ENCODE measurements at places on chromosomes 16 and 17.

DNA sequence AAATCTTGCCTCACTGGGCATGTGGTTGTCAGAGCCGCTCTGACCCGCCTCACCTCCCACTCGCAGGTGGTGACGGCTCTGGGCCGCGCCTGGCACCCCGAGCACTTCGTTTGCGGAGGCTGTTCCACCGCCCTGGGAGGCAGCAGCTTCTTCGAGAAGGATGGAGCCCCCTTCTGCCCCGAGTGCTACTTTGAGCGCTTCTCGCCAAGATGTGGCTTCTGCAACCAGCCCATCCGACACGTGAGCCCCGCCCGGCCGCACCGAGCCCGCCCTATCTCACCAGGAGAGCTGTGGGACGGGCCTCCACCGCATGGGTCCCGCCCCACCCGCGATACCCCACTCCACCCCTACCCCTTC is 4.0 kb downstream of the TGFB1I1 start:
- no peak for DNase-seq

DNA sequence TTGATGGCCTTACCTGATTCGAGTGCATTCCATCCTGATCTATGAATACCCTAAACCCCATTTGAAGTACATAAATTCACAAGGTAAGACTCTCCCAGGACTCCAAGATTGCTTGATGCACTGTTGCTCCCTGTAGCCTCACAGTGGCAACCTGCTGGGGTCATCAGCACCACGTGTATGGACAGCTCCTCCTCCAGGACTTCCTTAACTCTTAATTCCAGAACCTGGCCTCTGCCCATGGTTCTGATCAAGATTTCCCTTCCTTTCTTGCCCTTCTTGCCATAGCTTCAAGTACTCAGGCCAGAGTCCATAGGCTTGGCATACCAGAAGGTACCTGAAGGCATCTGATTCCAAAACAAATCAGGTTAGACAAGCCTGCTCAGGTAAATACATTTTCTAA is 34.0 kb upstream of the NLK start:
- DNase-seq, result peak; percentile 83

DNA sequence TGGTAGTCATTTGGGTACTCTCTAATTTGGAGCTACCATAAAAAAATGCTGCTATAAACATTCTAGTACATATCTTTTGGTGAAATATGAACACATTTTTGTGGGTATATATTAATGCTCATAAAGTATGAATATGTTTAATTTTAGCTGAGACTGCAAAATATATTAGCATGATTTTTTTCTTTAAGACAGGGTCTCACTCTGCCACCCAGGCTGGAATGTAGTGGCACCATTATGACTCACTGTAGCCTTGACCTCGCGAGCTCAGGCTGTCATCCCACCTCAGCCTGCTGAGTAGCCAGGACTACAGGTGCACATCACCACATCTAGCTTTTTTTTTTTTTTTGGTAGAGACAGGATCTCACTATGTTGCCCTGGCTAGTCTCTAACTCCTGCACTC is 371.7 kb downstream of the SOX9 start:
- DNase-seq, result no peak

- no peak for DNase-seq
Observed at GRCh38 chr17:10119203-10120108, 79.0 kb downstream of the GAS7 start.

GRCh38 chr17:27993723-27994310 is 48.7 kb upstream of the NLK start:
- no peak for DNase-seq

DNA sequence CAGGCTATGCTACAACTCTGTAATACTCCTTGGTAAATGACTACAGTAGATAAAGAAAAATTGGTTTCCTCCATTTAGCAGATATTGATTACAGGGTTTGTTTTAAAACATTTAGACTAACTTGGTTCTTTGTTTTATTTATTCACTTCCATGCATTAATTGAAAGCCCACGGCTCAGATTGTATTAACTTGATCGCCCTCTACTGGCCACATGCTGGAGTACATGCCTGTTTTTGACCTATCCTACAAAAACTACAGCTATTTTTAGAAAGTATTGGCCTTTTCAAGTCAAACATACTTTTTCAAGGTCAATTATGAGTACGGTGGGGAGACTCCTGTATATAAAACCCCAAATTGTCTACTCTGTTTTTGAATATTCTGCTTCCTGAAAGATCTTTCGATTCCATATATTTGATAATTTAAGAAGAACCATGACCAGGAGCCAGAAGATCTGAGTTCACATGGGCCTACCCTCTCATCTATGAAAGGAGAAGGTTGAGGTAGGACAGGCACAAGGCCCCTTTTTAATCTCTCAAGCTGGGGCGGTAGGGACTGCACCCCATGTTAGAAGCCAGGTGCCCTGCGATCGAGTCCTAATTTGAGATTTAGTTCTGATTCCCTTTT is 51.8 kb downstream of the CA10 start:
- peak; percentile 43 for DNase-seq

DNA sequence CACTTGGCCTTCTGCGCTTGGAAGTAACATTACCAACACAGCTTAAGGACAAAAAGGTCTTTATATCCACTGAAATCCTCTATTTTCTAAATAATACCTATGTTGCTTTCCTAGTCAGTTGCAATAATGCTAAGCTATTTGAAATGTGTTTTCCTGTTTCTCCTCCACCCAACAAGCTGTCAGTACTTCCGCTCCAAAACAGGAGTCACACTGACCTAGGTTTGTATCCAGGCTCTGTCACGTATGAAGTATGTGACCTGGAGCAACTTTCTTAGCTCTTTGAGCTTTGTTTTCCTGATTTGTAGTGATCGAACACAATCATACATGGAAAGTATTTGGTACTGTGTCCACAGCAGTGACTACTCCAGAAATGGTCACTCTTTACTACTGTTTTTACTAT is 24.3 kb upstream of the MYLK3 start:
- DNase-seq, result no peak

GRCh38 chr16:49527611-49528010 is 154.0 kb downstream of the C16orf78 start:
- no peak for DNase-seq

GRCh38 chr17:27914382-27914781 is 21.2 kb upstream of the LYRM9 start:
- DNase-seq, result no peak

GRCh38 chr16:12503191-12503590 is 300.5 kb downstream of the CPPED1 start:
- DNase-seq, result peak; percentile 52

DNA sequence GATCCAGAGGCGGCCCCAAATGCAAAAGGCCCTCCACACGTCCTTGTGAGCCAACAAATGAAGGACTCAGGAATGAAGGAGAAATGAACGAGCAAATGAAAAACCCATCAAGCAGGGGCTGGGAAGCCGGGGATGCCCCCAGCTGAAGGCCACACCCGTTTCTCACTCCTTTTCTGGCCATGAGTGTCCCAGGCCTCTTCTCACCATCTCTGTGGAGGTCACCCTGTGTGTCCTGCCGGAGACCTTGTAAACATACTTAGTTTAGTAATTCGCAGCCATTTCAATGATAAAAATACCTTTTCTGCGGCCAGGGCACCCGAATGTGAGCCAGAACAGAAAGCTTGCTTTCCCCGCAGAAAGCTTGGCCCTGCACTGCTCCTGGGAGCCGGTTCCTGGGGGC is 21.1 kb upstream of the AATK start:
- DNase-seq, result no peak

DNA sequence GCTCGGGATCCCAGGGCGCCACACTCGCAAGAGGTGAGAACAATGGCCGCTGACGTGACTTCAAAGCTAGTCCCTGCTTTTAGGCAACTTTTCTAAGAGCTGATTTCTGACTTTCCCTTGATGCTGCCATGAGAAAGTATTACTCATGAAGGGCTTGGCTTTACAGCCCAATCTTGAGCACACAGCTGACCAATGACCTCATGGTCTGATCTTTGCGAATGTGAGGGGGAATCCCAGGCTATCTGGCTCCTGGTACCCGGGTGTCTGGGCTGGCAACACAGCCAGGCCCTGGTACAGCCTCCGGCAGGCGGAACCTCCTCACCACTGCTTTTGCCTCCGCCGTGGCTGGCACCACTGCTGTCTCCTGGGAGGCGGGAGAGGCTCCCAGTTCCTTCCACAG is 17.5 kb downstream of the NDUFAF8 start:
- DNase-seq, result no peak

- no peak for DNase-seq
Observed at GRCh38 chr17:59369031-59369975, 37.8 kb downstream of the YPEL2 start.

- no peak for DNase-seq
Observed at GRCh38 chr17:7323731-7324437, 5.3 kb downstream of the NEURL4 start.

GRCh38 chr16:21197112-21197511 is 14.3 kb downstream of the ZP2 start:
- no peak for DNase-seq

DNA sequence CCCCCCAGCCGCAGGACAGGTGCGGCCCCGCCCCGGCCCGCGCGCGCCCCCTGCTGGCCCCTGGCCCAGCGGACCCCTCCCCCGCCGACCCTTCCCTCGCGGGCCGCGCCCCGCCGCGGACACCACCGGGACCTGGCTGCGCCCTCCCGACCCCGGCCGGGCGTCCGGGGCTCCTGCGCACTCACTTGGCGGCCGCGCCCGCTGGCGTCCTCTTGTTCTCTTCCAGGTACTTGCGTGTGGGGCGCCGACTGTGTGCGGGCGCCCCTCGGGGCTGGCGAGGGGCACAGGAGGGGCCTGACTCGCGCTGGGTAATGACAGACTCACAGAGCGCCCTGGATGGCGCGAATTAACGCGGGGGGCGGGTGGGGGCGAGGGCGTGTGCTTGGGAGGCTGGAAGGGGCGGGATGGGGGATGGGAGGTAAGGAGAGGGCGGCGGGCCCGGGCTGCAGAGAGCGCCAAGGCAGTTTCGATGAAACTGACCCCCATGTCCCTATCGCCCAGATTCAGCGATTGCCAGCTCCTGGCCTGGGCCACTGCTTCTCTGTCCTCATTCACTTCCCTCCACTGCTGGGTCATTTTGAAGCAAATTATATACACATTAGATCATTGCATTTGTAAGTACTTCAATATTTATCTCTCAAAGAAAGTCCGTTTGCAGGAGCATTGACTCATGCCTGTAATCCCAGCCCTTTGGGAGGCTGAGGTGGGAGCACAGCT is 445 bp upstream of the DBNDD1 start:
- DNase-seq, result no peak

GRCh38 chr17:74862108-74862901 is 2.6 kb upstream of the GRIN2C start:
- DNase-seq, result peak; percentile 67

DNA sequence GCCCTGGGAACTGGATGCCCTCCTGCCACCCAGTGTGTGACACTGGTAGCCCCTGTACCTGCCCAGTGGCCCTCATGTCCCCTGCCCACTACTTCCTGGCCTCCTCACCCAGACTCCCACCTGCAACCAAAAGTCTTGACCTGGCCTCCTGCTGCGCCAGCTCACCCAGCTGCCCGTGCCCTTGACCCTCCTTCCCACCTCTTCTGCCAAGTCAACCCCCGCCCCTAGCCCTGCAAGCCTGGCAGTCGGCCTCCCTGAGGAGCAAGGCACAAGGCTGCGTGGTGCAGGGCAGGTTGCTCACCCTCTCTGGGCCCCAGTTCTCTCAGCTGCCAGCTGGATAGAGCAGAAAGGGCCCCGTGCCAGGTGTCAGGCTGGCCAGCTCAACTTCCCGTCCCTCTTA is 12.3 kb upstream of the FAM83G start:
- DNase-seq, result no peak

GRCh38 chr17:62703261-62703775 is 75.8 kb downstream of the MRC2 start:
- DNase-seq, result no peak

- DNase-seq, result no peak
Observed at GRCh38 chr17:82304826-82305726, 12.3 kb downstream of the CD7 start.

DNA sequence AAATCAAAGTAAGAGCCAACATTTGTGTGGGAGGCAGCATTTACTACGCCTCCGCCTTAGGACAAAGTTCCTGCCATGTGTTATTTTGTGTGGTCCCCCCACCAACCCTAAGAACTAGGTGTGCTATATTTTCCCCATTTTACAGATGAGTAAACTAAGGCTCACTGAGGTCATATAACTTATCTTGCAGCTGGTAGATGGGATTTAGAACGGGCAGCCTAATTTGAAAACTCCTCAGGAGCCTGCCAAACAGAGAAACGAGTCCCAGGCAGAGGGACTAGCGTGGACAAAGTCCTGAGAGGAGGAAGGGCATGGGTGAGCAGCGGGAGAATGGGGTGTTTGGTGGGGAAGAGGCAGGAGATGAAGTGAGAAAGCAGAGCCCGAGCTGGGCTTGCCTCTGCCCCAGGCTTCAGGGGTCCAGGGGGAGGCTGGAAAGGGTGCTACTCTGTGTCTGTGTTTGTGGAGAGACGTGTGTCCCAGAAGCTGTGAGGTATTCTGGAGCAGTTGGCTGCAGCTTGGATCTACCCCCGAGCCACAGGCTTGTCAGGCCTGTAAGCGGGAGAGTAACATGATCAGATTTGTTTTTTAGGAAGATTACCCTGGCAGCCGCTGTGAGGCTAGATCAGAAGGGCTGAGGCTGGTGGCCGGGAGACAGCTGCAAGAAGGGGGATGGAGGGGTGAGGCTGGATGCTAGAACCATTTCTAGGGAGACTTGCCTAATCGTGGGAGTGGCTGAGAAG is 5.0 kb downstream of the MLLT6 start:
- DNase-seq, result no peak

DNA sequence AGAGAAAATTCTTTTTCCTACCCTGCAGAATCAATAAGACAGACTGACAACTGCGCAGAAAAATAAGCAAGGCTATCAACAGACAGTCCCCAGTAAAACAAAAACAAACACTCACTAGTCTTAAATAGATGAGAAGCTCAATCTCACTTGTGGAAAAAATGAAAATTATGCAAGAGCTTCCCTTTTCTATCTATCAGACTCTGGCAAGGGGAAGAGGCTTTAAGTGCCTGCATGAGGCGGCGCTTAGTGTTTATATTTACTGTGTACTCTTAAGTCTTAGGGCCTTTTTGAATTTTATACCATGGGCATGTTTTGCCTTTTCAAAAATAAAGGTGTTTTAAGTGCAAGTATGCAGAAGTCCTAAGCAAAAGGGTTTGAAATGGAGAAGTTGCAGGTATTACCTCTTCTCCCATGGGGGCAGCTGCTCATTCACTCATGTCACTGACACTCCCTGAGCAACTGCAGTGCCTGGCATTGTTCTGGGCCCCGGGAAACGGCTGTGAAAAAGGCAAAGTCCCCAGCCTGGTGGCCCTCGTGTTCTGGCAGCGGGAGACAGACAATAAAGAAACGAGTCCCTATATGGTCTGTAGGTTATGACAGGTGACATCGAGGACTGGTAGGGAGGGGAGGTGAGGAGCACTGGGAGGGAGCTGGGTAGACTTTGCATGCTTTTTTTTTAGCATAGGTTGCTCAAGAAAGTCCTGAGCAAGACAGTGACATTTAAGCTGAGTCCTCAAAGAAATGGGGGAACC is 35.2 kb downstream of the HSBP1 start:
- DNase-seq, result no peak

GRCh38 chr17:10920558-10921108 is 82.7 kb upstream of the PIRT start:
- DNase-seq, result no peak

Data from renal pelvis (tissue), 12 donors.